ENCODE measurements at places on chromosomes 2 and 18.

GRCh38 chr2:106147665-106148064 lies 46.4 kb downstream of the UXS1 start:
- no peak for DNase-seq

DNA sequence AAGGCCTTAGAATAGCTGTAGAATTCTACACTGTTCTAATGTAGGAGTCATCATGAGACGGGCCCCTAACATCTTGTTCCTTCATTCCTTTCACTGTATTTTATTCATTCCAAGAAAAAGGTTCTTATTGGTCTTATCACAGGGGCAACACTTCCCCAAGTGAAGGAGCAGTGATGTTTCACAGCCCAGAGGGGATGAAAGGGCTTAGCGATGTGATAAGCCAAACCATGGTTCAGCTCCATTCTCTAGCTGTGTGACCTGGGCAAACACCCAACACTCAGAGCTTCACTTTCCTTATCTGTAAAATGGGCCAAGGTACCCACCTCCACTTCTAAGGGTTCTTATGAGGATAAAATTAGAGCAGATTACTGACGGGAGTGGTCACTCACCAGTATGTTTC lies 25.4 kb upstream of the HS6ST1 start:
- DNase-seq = no peak

GRCh38 chr2:226994775-226995174 lies 158.9 kb downstream of the RHBDD1 start:
- DNase-seq = no peak

- DNase-seq = no peak
Observed at GRCh38 chr2:188788621-188789020, 185.6 kb upstream of the COL3A1 start.
